ENCODE measurements at places on chromosomes 4 and X. TPM values are rescaled to one million over a fixed set of nuclear protein-coding genes. Genes with fewer than 3 reads are reported as not detected.

GPRIN3 gene
- polyA plus RNA-seq = 0.20 TPM

BMP2K gene
- polyA plus RNA-seq = 11.6 TPM

SPARCL1 gene
- 113 TPM for polyA plus RNA-seq

MAPK10 gene
- 1.4 TPM for polyA plus RNA-seq

NPY1R gene
- polyA plus RNA-seq = 0.33 TPM

AMTN gene
- 0.47 TPM for polyA plus RNA-seq

MAGEB10 gene
- not detected for polyA plus RNA-seq

NWD2 gene
- polyA plus RNA-seq = 0.05 TPM

ZBED1 gene
- 6.2 TPM for polyA plus RNA-seq

CSAG3 gene
- polyA plus RNA-seq = not detected

TSPAN6 gene
- 50.1 TPM for polyA plus RNA-seq

MAGEC1 gene
- not detected for polyA plus RNA-seq

GPC3 gene
- polyA plus RNA-seq = 0.10 TPM

SPANXN3 gene
- polyA plus RNA-seq = not detected

FAM149A gene
- 3.2 TPM for polyA plus RNA-seq

PRDM8 gene
- 1.2 TPM for polyA plus RNA-seq

HTT-AS gene
- not detected for polyA plus RNA-seq

TMPRSS11B gene
- 394 TPM for polyA plus RNA-seq

PTPN13 gene
- 18.3 TPM for polyA plus RNA-seq

TRIM61 gene
- 0.06 TPM for polyA plus RNA-seq

CCKAR gene
- polyA plus RNA-seq = not detected

PDCL2 gene
- polyA plus RNA-seq = 0.39 TPM

PLXNB3 gene
- polyA plus RNA-seq = 5.1 TPM

YY2 gene
- 0.71 TPM for polyA plus RNA-seq

TRIML2 gene
- polyA plus RNA-seq = not detected

SEC24D gene
- polyA plus RNA-seq = 8.5 TPM

SLC10A4 gene
- polyA plus RNA-seq = 0.14 TPM

POU3F4 gene
- not detected for polyA plus RNA-seq

EDNRA gene
- 1.6 TPM for polyA plus RNA-seq

P2RY4 gene
- 0.06 TPM for polyA plus RNA-seq

TRIM75 gene
- not detected for polyA plus RNA-seq

BEND2 gene
- not detected for polyA plus RNA-seq

PITX2 gene
- 2.1 TPM for polyA plus RNA-seq

IBSP gene
- polyA plus RNA-seq = not detected

CABS1 gene
- polyA plus RNA-seq = not detected

SLC6A14 gene
- polyA plus RNA-seq = 1.3 TPM

MAGEA2 gene
- not detected for polyA plus RNA-seq

SPANXB1 gene
- polyA plus RNA-seq = not detected

VMA21 gene
- 7.1 TPM for polyA plus RNA-seq
